ENCODE measurements at places on chromosomes 5 and 9.

DNA sequence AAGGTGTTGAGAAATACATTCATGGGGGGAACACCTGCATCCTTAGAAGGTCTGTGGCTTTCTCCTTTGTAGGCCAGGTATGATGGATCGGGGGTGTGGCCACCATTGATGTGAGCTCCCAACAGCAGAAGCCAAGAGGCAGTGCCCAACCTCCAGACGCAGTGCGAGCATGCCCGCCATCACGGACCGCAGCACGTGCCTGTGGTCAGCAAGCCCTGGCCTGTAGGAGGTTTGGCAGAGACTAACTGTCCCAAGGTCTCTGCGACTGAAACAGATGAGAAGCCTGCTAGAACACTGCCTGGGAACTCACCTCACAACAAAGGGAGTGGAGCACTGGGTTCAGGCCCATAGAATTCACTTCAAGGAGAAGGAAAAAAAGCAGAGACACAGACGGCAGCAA is 31.9 kb upstream of the ZNF354A start:
- DNase-seq: no peak

DNA sequence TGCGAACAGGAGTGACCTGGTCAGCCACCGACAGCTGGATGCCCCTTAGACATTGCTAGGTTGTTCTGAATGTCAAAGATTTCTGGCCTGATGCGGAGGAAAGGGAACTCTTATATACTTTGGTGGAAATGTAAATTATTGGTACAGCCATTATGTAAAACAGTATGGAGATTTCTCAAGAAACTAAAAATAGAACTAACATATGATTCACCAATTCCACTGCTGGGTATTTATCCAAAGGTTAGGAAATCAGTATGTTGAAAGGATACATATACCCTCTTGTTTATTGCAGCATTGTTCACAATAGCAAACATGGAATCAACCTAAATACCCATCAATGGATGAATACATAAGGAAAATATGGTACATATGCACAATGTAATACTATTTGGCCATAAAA is 31.8 kb downstream of the DMRT3 start:
- no peak for DNase-seq

DNA sequence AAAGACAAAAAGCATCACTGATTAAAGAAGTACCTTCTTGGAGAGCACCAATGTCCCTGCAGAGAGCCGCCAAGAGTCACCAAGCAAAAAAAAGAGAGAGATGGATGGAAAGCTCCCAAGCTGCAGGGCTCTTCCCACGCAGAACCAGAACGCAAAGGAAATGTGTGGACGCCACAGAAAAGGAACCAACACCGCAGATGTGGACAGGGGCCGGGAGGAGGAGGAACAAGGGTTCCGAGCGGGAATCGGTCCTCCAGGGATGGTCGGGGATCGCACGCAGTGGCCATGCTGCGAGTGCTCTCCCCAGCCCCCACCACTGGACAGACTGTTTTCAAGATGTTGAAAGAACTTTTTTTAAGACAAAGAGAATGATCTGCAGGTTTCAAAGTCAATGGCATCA is 40.2 kb upstream of the ZNF354A start:
- DNase-seq: no peak

DNA sequence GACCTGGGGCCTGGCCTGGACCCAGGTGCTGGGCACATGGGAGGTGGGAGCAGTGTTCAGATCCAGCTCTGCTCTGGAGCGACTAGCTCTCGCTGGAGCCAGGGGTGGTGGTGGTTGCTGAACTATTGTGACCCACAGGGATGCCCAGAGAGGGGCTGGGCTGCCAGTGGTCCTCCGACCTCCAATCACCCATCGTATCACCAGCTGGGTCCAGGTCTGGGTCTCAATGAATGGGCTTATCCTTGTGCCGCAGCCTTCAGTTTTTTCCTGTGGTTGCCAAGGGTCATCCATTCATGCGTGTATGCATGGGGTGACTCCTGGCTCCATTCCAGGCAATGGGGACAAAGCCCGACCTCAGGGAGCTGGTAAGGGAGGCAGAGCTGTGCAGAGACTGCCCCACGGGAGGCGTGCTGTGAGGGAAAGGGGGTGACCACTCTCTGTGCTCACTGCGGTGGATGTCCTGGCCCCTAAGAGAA is 68.6 kb upstream of the RNF130 start:
- no peak for DNase-seq

DNA sequence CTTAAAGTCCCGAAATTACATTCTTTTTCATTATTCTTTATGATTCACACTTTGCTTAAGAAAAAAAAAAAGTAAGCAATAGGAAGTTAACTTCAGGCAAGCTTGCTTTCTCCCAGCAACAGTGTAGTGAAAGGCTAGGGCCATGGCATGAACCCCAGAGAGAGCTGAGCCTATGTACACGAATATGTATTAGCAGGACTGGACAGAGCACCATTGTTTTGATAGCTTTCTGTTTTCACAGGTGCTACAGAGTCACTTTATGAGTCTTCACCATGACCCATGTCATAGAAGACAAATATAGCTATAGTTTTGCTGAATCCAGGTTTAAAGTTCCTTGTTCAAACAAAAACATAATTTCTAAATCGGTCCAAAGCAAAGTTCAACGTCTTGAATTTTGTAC is 199.2 kb downstream of the ADAMTSL1 start:
- no peak for DNase-seq

- no peak for DNase-seq
Observed at GRCh38 chr5:16525651-16526050, 60.1 kb upstream of the ZNF622 start.

- no peak for DNase-seq
Observed at GRCh38 chr5:95043234-95043633, 241.7 kb downstream of the MCTP1 start.

- DNase-seq: no peak
Observed at GRCh38 chr5:13955896-13956295, 11.4 kb upstream of the DNAH5 start.

DNA sequence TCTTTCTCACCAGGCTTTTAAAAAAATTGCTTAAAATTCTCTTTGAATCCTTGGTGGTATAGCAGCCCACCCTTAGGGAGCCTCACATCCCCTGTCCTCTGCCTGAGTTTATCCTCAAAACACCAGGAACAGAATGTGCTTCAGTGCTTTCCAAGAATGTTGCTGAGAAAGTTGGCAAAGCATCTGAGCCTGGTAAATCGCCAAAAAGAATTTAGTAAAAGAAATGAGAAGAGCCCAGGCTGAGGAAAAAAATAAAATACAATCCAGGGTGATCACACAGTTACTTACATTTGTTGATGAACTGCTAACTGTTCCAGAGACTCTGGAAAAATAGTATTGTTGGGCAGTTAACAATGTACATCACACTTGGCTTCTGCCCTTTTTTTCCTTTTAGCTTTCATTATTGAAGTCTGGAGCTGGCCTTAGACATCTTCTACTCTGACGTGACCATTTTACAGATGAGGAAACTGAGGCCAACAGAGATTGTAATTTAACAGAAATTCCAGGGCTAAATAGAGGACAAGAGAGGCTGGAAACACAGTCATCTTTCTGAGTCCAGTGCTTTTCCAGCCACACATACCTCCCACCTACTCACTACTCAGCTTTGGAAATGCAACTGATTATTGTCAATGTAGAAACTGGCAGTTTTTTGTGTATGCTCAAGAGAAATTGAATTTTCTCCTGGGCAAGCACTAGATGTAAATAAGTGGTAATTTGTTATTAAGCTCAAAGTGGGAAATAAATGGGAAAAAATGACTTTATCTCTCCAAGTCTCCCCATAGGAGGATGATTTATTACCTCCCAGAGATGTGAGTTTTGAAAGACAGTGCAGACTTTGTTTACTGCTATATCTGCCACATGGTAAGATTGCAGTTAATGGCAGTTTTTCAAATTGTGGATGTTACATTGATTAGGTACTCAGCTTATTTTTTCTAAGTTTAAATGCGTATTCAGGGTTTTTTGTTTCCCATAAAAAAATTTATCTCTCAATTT is 86.7 kb upstream of the ALDH1A1 start:
- DNase-seq: no peak

GRCh38 chr5:159730285-159730684 is 186.0 kb upstream of the ADRA1B start:
- DNase-seq: no peak

DNA sequence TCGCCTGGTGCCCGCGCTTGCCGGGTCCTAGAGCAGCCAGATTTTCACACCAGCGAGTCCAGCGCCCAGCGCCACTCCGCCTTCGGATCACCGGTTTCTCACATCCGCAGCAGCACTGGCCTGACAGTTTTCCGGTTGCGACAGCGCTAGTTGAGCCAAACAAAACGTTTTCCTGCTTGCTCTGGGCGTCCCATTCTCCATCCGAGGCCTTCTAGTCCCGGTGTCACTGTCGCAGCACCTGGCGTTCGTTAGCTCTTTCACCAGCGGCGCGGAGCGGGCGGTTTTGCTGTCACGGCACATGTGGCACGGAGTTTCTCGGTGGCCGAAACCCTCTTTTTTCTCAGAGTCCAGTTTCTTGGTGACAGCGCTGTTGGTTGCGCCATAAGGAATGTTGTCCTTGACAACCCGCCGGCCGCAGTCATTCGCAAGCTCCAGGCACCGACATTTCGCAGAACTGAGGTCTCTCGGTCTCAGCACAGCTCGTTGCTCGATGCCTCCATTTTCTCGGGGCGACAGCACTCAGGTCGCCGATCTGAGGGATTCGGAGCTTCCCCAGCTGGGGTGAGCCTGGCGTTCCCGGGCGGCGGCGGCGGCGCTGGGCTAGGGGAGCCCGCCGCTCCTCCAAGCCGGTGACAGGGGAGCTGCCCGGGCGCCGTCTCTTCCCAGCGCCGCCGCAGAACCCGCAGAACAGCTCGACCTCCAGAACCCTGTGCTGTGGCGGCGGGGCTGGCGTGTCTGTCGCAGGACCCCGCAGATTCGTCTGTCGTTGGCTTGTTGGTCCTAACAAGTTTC is 47.8 kb downstream of the ANXA2R start:
- DNase-seq: peak; percentile 70

- no peak for DNase-seq
Observed at GRCh38 chr5:52783226-52783959, 4.3 kb upstream of the ITGA1 start.

DNA sequence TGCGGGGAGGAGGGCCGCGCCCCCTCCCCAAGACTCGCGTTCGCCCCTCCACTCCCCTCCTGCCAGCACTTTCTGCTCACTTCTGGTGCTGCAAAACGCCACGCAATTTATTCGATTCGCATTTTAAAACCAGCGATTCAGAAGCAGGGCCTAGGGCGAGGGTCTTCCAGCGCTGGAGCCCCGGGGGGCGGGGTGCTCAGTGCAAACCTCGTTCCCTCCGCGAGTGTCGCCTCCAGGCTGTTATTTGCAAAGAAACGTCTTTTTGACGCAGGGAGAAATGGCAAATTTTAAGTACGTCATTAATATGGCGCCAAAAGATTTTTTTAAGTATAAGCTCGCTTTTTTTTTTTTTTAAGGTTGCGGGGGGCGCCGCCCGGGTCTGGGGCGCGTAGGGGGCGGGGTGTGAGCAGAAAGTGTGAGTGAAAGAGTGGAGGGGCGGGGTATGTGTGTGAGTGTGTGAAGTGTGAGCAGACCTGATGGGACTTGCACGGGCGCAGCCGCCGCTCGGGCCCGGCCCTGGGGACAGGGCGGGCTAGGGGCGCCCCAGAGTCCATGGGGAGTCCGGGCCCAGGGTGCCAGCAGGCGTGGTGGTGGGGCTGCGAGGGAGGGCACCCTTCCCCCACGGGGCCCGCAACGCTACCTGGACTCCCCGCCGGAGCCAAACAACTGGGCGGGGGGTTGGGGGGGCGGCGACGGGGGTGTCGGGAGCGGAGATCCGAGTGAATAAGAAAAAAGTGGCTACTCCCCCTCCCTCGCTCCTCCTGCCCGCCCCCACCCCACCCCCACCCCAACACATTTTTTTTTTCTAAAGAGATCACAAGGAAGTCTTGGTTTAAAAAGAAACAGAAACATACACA is at the start of gene JADE2:
Gene JADE2 (plus strand): TSS at position 845 of the 857 bp plus-strand sequence. CDS start 10,188 bp downstream, outside the sequence.
- peak; percentile 64 for DNase-seq

- no peak for DNase-seq
Observed at GRCh38 chr5:39569857-39570256, 145.1 kb upstream of the DAB2 start.

DNA sequence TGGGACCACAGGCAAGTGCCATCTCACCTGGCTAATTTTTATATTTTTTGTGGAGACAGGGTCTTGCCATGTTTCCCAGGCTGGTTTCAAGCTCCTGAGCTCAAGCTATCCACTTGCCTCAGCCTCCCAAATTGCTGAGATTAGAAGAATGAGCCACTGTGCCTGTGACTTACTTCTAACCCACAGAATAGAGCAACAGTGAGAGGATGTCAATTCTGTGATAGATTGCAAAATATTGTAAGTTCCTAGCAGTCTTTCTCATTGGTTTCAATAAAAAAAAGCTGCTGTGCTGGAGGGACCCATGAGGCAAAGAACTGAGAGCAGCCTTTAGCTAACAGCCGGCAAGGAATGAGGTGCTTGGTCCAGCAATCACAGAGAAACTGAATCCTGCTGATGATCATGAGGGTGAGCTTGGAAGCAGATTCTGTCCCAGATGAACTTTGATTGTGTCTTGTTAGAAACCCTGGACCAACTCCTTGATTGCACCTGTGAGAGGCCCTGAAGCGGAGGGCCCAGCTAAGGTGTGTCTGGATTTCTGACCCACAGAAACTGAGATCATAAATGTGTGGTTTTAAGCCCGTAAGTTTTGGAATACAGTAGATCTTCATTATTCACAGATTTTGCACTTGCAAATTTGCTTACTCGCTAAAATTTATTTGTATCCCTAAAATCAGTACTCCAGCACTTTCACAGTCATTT is 149.7 kb downstream of the GCNT1 start:
- no peak for DNase-seq

GRCh38 chr5:149852641-149853330 is 91.8 kb downstream of the PDE6A start:
- peak; percentile 50 for DNase-seq

GRCh38 chr9:103304797-103305196 is 309.7 kb downstream of the CYLC2 start:
- DNase-seq: no peak

GRCh38 chr5:37717613-37718431 is 122.0 kb downstream of the GDNF start:
- DNase-seq: peak; percentile 48

- DNase-seq: no peak
Observed at GRCh38 chr5:170681013-170681433, 102.5 kb upstream of the GABRP start.

- DNase-seq: no peak
Observed at GRCh38 chr9:96086936-96087571, 211.6 kb downstream of the ERCC6L2 start.

DNA sequence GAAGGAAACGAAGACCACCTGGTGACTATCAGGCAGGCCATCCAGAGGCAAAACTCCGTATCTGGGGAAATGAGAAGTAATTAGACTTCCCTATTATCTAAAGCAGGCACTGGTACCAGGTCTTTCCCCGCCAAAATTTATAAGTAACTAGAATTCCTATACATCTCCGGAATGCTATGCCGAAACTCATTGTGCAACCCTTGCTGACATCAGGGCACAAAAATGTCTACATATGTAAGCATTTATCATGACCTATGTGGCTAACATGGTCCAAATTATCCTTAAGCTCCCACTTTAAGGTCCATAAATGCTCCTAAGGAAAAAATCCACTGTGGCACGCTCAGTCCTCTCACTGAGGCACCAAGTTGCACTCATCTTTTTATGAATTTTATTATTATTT is 17.8 kb downstream of the ACTL7B start:
- no peak for DNase-seq
